Stimulated activated CD8-positive, alpha-beta memory T cell treated with anti-CD3 and anti-CD28 coated beads, Interleukin-2, amount 100 ng/mL, for 1 hour (primary cell): ENCODE measurements at places on chromosomes 7 and 10.

DNA sequence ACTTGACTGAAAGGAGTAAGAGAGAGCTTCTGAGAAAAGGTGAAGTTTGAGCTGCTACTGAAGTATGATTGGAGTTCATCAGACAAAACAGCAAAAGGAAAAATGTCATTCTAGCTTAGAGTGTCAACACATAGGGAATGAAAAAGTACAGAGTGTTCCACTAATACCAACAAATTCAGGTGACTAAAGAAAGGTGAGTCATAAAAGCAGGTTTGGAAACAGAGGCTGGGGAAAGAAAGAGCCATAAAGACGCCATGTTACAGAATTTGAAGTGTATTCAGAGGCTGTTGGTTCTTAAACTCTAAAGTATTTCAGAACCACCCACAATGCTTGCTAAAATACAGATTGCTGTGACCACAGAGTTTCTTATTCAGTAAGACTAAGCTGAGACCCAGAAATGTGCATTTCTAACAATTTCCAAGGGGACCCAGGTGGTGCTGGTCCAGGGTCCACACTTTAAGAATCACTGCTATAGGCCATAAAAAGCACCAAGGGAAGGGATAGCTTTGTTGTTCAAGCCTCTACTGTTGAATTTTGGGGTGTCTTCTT lies 143.1 kb downstream of the ELAPOR2 start:
- DNase-seq, result no peak

GRCh38 chr7:29337546-29338116 lies 143.1 kb downstream of the CHN2 start:
- no peak for DNase-seq

GRCh38 chr7:3673524-3673923 lies 372.5 kb downstream of the SDK1 start:
- DNase-seq, result peak; percentile 4

DNA sequence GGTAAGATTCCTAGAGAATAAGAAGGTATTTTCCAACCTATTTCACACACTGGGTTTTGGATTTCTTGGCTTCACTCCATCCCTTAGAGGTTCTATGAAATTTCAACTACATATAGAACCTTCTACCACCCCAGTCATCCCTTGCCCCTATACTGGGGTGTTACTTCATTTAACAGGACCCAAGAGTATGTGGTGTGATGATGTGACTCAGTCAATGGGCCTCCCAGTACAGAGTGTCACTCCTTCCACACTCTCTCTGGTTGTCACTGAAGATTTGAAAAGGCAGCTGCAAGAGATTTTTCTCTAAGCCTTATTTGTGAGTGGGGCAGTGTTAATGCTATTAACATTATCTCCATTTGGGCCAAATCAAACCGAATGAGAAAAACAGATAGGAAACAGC lies 33.5 kb downstream of the FGFBP3 start:
- no peak for DNase-seq

DNA sequence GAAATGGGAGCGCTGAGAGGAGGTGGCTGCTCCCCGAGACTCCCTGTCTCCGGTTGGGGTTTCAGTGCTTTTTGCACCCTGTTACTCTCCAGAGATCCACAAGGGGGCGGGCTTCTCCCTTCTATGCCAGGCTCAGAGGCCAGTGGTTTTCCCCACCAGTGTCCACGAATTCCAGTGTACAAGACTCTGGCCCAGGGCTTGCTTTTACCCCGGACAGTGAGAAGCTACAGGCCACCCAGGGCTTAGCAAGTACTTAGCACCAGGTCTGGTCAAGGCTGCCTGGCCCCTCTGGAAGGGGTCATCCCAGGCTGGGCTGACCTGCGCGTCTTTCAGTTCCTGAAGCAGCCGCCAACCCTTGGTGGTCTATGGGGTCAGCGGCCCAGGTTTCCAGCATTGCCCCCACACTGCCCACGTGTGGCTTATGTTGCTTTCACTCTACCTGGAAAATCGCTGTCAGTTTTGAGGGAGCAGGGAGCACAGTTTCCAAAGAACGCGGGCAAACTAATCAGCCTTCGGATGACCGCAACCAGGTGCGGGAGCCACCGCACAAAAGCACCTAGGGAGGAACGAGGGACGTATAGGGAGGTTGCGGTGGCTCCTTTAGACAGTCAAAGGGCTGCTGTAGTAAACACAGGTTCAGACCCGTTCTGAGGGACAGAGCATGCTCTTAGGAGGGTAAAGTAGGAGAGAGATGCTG lies 6.8 kb downstream of the CYP26A1 start:
- DNase-seq, result no peak

GRCh38 chr10:102068216-102068615 lies 3.1 kb downstream of the HPS6 start:
- no peak for DNase-seq

DNA sequence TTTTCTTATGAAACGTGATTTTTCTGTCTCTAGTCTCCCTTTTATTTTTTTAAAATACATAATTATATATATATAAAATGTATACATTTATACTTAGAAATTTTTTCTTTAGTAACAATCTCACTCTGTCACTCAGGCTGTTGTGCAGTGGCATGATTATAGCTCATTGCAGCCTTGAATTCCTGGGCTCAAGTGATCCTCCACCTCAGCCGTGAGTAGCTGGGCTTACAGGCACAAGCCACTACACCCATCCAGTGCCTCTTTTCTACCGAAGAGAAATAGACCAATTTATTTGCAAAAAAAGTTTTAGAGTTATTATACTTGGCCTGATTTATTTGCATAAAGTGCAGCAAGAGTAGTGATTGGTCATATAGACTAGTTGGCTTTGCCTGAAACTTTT lies 72.2 kb downstream of the MAPK8 start:
- DNase-seq, result no peak

GRCh38 chr10:102537367-102537766 lies 33.6 kb downstream of the SUFU start:
- DNase-seq, result no peak

DNA sequence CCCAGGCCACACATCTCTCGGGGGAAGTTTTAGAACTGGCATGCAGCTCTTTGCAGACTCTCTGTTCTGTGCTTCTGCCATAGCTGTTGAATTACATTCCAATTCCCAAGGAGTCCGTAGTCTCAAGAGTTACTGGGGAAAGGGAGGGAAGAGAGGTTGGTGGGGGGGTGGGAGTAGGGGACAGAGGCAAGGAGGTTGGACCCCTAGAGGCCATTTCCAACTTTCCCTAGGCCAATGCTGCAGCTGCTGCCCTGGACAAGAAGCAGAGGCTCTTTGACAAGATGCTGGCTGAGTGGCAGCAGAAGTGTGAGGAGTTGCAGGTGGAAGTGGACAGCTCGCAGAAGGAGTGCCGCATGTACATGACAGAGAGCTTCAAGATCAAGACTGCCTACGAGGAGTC lies 23.8 kb downstream of the MYH16 start:
- no peak for DNase-seq

DNA sequence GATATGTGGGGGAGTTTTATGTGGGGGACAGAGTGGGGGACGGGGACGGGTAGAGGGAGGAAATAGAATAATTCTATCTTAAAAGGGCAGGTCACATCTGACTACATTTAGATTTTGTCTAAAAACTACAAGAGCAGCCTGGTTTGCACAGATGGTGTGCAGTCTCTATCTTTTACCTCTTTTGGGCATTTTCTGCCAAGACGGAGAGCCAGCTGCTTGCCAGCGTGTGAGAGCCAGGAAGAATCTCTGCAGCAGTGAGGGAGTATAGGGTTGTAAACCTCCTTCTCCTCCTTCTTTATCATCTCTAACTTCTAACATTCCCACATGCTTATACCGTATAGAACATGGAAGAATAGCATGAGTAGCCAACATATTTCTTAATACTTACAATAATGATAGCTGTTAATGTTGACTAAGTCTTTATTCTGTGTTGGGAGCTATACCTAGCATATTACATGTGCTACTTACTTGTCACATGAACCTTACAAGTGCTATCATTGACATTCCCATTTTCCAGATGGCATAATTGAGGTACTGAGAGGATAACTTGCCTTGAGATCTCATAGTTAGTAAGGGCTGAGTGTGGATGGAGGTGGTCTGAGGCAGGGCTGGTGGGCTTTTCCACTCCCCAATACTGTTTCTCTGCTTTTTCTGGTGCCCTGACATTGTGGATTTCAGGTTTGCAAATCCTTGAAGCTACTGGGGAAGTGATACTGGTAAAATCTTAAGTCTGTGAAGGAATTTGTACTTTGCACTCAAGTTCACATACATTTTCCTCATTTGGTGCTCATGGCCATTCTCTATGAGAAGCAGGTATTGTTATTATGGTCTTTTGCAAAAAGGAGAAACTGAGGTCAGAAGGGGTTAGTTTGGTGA lies 1.1 kb downstream of the ENTPD1 start:
- no peak for DNase-seq

DNA sequence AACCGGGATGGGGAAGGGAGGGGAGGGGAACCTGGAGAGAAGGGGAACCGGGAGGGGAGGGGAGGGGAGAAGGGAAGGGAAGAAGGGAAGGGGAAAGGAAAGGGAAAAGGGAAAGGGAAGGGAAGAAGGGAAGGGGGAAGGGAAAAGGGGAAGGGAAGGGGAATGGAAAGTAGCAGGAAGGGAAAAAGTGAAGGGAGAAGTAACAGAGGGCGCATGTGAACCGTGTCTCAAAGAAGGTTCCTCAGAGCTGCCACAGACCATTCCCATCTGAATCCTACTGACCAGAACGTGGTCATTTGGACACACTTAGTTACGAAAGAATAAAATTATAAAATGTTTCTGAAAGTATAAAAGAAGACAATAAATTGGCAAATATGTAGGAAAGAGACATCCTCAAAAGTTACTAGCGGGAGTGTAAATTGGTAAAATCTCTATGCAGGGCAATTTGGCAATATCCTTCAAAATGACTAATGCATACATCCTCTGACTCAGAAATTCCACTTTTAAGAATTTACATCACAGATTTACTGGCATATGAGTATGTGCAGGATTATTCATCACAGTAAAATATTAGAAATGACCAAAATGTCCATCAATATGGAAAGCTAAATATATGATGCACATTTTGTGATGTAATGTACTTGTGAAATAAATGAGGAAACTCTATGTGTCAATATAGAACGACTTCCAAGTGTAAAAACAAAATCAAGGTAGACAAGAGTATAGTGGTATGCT lies 12.9 kb downstream of the C10orf67 start:
- DNase-seq, result no peak

- no peak for DNase-seq
Measured at GRCh38 chr10:76695069-76695468, 942.5 kb downstream of the KCNMA1 start.

- DNase-seq, result no peak
Measured at GRCh38 chr7:34307540-34307939, 350.5 kb upstream of the NPSR1 start.

GRCh38 chr10:43294892-43295291 lies 28.0 kb upstream of the RASGEF1A start:
- DNase-seq, result no peak

- DNase-seq, result peak; percentile 20
Measured at GRCh38 chr10:71697938-71698709, 21.5 kb downstream of the C10orf105 start.

GRCh38 chr10:99534939-99535763 lies 2.4 kb downstream of the NKX2-3 start:
- no peak for DNase-seq

GRCh38 chr7:94813917-94814316 lies 93.5 kb upstream of the PPP1R9A start:
- DNase-seq, result no peak

- DNase-seq, result no peak
Measured at GRCh38 chr7:47474937-47475879, 106.7 kb downstream of the TNS3 start.

- DNase-seq, result no peak
Measured at GRCh38 chr7:4325732-4326131, 356.4 kb upstream of the FOXK1 start.

GRCh38 chr7:93029056-93029455 lies 88.7 kb downstream of the SAMD9 start:
- no peak for DNase-seq

- DNase-seq, result no peak
Measured at GRCh38 chr10:84172467-84173356, 889 bp upstream of the GPR15LG start.

GRCh38 chr7:101629171-101629570 lies at the start of gene MYL10:
Gene MYL10, minus strand, starts transcription at chr7:101629296. Its CDS starts 178 bp downstream, at chr7:101629118.
- DNase-seq, result no peak

GRCh38 chr7:95209276-95209675 lies 115.1 kb downstream of the PON1 start:
- DNase-seq, result no peak
